ENCODE measurements at places on chromosomes 12 and 14.

- DNase-seq: no peak
These were observed 214.3 kb downstream of the DPF3 start for GRCh38 chr14:72679536-72680151.

GRCh38 chr12:50333441-50333840 is 50.1 kb upstream of the LIMA1 start:
- no peak for DNase-seq

- DNase-seq: no peak
These were observed 40.5 kb downstream of the DMAC2L start for GRCh38 chr14:50352584-50352983.

DNA sequence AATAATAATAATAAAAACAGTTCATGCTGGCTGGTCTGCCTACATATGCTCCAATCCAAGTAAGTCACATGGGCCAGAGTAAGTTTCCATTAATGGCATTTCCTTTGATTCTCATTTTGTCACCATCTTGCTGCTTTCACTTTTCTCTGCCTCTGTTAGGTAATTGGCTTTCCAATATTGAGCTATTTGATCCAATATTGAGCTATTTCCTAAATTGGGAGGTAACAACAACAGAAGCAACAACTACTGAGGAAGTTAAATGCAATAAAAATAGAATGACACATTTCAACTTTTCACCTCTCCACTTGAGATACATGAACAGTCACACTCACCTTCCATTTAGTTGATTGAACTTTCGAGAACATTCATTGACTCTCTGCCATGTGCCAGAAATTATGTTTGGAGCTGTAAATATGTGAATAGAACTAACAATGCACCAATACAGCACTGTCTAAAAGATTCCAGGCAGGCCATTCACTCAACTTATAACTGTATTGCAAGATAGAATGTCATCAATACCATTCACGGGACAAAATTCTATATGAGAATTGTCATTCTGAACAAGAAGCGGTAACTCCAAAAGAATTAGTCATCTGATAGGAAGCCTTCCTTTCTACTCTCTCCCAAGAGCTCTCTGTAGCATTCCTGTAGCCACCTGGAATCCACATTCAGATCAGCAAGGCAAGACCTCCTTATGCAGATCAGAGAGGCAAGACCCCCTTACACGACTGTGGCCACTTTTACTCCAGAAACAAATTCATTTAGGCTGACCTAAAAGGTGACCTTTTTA is 136.4 kb downstream of the PHLDA1 start:
- no peak for DNase-seq

GRCh38 chr14:93977790-93978581 is 1.6 kb upstream of the ASB2 start:
- no peak for DNase-seq

DNA sequence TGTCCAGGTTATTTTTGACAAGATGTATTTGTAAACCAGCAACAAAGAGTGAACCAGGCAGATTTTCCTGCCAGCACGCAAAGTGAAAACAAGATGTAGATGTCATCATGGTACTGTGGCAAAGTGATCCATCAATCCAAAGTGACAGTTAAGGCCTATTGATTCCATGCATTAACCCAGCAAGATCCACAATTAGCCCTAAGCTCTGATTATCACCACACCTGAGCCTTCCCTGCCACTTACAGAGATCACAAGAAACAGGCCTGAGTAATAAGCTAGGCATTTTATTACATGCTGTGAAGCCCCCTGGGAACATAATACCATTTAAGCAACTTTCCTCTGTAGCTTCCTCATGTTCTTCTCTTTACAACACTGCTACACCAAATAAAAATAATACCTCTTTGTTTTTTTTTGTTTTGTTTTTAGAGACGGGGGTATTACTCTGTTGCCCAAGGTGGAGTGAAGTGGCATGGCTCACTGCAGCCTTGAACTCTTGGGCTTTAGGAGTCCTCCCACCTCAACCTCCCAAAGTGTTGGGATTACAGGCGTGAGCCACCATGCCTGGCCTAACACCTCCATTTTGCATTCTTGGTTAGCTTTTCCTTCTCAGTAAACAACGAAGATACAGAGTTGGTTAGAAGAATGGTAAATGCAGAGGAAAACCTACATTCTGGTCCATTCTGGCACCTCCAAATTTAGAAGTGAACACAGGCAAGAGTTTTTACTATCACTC is 85.5 kb downstream of the STON2 start:
- no peak for DNase-seq

DNA sequence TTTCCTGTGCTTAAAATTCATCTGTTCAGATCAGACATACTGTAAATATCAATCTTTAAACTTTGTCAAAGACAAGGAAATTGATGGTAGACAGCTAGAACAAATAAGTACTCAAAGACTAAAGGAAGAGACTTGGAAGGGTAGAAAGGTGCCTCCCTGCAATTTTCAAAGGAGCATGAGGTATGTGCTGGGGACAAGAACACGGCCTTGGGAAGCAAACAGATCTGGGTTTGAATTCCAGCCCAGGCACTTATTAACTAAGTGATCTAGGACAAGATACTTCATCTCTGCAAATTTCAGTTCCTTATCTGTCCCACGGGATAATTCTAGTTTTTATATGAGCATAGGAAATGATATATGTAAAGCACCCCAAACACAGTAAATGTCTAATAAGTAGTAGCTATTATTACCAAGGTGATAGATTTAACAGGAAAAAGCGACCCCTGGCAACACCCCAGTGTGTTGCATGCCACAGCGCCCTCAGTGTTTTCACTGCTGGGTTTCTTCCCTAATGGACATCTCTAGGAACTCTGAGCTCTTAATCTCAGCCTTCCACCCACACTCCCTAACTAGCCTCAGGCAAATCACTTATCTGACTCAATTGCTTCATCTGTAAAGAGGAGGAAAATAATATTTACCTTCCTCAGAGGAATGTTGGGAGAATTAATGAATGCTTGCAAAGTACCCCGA is 44.7 kb upstream of the BMP4 start:
- no peak for DNase-seq

DNA sequence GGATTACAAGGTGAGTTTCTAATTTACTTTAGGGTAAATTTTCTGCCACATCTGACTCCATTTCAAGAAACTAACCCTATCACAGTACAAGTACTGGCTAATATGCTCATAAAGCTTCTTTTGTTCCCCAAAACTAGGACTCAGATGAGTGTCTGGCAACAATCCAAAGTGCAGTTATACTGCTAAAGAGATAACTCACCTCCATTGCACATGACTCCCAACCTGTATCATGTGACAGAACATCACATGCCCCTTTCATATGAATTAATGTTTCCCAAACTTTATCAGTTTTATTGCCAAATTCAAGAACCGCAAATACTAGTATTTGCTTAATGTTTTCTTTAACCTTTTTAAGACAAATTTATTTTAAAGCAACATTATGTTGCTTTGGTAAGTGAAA is 3.9 kb upstream of the PPP1R12A start:
- DNase-seq: no peak

GRCh38 chr12:34398366-34398705 is 376.0 kb downstream of the ALG10 start:
- no peak for DNase-seq

GRCh38 chr12:125262851-125263250 is 197.6 kb downstream of the AACS start:
- DNase-seq: no peak

Data from NCI-H1436 treated with DMSO at 0.1 percent for 48 hours (cell line).